ENCODE measurements at places on chromosomes 2 and 18.

GRCh38 chr2:75998451-75998850 lies 287.7 kb upstream of the GCFC2 start:
- no peak for DNase-seq

DNA sequence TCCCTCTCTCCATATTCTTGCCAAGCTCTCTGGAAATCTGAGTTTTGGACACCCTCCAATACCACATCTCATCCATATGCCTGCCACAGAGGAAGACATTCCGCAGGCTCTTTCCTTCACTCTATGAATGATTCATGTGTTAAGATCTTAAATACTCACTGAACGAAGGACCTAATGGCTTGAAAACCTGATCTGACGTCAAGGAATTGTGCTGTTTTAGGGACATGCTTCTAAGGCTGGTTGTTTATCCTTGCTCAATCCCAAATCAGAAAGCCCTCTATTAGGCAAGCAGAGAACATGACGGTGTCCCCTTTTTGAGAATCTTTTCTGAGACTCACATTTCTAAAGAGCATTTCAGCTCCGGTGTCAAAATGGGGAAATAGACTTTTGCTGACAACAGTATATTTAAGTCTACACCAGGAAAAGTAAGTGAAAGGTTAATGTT lies 83.7 kb upstream of the GALNT5 start:
- no peak for DNase-seq

- DNase-seq = no peak
These were observed 715.5 kb upstream of the LRRTM4 start for GRCh38 chr2:78237704-78238103.

DNA sequence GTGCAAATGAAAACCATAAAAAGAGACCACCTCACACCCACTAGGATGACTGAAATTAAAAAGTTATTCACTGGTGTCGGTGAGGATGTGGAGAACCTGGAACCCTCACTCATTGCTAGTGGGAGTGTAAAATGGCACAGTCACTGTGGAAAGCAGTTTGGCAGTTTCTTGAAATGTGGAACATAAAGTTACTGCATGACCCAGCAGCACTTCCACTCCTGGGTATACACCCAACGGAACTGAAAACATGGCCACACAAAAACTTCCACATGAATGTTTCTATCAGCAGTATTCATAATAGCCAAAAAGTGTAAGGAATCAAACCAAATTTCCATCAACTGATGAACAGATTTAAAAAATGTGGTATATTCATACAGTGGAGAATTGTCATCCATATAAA lies 65.1 kb upstream of the SLC66A3 start:
- no peak for DNase-seq

GRCh38 chr2:195486987-195487644 lies 169.9 kb upstream of the SLC39A10 start:
- no peak for DNase-seq

GRCh38 chr2:6031200-6031867 lies 339.1 kb downstream of the SOX11 start:
- no peak for DNase-seq

DNA sequence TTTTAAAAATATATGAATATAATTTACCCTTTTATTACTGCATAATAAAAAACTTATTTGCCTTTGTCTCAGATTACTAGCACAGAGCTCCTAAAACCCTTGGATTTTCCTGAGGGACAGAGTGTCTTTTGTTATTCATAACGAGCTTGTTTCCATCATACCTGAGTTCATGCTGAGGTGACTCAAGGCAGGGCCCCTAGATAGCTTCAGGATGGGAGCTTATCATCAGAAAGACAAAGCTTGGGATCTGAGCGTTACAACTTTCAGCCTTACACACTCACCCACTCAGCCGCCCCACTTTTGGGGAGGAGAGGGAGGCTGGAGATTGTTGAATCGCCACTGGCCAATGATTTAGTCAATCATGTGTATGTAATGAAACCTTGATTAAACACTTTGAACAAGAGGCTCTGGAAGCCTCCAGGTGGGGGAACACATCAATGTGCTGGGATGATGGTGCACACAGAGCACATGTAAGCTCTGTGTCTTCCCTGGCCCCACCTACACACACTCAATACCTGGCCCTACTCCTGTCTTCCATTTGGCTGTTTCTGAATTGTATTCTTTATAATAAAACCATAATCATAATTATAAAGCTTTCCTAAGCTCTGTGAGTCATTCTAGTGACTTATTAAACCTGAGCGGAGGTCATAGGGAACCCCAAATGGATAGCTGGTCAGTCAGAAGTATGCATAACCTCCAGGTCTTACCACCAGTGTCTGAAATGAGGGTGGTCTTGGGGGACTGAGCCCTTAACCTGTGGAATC lies 28.5 kb upstream of the DNAH7 start:
- no peak for DNase-seq

DNA sequence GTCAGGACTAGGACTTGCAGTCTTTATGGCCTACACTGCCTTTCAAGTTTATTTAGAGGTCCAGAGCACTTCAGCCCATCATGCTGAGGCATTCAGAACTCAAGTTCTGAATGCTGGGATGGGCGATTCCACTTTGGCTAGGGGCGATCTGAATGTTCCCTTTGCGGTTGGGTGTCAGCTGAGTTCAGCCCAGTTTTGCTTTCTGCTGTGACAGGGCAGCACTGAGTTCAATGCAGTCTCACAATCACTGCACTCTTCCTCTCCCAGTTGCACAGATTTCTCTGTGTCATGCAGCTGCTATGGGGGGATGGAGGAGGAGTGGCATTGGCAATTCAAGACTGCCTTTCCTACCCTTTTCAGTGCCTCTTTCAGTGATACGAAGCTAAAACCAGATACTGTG lies 1232.0 kb upstream of the FAM98A start:
- no peak for DNase-seq

DNA sequence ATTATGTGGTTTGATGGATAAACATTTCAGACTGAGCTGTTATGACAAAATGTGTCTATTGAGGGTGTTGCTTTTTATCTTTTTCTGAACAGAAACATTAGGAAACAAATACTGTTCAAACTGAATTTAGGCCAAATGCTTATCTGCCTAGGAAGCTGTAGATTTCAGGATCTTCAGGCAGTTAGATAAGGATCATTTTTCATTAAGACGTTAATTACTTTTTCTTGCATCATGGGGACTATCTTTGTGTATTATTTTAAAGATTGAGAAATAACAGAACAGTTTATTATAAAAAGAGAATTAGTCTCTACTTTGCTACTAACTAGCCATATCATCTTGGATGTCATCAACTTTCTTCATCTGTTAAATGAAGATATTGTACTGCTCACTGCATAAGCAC lies 107.5 kb downstream of the TTC27 start:
- no peak for DNase-seq

- DNase-seq = no peak
These were observed 89.8 kb downstream of the TGOLN2 start for GRCh38 chr2:85237849-85238565.

DNA sequence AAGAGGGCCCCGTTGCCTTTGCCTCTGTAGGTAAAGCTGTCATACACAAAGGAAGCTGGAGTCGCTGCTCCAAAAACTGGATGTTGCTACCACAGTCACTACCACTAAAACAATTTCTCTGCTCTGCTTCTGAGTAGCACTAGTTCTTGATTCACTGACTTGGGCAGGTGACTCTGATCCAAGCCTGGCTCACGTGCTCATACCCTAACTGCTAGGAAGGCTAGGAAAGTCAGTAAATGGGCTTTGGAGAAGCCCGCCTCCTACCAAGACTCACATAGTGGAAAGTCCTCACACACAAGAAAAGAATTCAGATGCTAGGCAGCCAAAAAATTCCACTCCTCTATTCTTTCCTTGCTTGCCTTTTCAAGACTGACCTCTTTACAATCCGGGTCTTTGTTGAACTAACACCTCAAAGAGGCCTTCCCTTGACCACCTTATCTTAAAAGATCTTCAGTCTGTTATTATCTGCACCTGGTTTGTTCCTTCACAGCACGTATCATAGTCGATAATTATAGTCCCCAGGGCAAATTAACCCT lies 11.4 kb upstream of the DYNC1I2 start:
- DNase-seq = no peak

- DNase-seq = no peak
These were observed 13.4 kb upstream of the BOK start for GRCh38 chr2:241545106-241545505.

GRCh38 chr2:142175813-142176338 lies 45.1 kb upstream of the LRP1B start:
- no peak for DNase-seq

GRCh38 chr18:50273203-50274043 lies 7.1 kb upstream of the CFAP53 start:
- DNase-seq = no peak

GRCh38 chr18:6270771-6271216 lies 143.9 kb downstream of the L3MBTL4 start:
- no peak for DNase-seq

- no peak for DNase-seq
These were observed 107.7 kb downstream of the ATL2 start for GRCh38 chr2:38269421-38269820.

DNA sequence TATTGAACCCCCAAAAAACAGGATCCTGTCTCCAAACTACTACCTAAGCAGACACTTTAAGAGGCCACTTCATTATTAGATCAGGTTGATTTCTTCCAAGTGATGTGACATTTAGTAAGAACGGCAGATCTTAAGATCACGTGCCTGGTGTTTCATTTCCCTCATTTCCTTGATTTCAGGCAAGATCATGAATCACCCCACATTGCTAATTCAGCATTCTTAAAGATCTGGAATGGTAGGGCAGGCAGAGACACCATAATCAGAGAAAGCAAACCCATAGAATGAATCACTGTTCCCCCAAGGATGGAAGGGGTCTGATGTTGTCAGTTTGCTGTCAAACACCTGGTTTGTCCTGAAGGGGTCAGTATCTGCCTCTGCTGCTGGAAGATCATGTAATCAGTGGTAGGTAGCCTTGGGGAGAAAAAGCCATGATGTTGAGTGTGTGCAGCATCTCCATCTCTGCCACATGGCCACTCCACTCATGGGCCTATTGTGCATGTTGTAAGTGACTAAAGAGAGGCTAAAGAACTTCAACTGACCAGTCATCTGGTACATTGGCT lies 133.9 kb downstream of the ARHGAP15 start:
- no peak for DNase-seq

GRCh38 chr2:28894470-28895188 lies at the start of gene WDR43:
Gene WDR43, plus strand, starts transcription at chr2:28894667. Its CDS starts 32 bp downstream, at chr2:28894699.
- peak; percentile 87 for DNase-seq

GRCh38 chr2:40725040-40725439 lies 273.1 kb upstream of the SLC8A1 start:
- no peak for DNase-seq

DNA sequence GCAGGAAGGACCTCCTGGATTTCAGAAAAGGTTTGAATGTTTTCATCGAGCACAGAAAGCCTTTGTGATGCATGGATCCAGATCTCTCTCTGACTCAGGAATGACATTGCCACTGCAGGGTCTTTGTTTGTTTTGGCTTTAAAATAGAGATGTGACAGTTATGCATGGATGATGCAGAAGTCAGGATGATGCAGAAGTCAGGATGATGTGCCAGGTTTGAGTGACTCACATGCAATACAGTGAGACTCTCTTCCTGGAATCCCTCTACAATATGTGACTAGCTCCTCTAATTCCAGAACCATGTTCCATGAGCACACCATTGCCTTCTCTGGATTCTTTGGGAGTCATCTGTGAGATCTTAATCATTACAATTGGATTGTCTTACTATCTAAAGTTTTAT lies 177.9 kb upstream of the RAB6C start:
- DNase-seq = no peak

DNA sequence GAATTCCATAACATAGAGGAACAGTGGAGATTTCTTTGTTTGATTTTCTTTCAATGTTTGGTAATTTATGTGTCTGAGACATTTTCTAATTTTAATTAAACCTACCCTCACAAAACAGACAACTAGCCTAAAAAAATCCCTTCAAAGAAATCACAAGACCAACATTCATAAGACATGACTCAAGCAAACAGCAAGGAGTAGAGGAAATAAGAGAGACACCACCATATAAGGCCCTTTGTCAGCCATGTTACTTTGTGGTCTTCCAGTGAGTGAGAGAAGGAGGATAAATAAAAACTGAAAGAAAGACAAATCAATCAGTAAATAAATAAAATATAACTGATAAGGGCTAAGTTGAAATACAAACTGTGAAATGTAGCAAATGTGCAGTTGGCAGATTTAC lies 830.8 kb upstream of the SLC39A10 start:
- DNase-seq = no peak

GRCh38 chr18:42513441-42513840 lies 558.4 kb downstream of the PIK3C3 start:
- DNase-seq = no peak

- no peak for DNase-seq
These were observed 62.0 kb downstream of the IKZF2 start for GRCh38 chr2:213089438-213089837.

DNA sequence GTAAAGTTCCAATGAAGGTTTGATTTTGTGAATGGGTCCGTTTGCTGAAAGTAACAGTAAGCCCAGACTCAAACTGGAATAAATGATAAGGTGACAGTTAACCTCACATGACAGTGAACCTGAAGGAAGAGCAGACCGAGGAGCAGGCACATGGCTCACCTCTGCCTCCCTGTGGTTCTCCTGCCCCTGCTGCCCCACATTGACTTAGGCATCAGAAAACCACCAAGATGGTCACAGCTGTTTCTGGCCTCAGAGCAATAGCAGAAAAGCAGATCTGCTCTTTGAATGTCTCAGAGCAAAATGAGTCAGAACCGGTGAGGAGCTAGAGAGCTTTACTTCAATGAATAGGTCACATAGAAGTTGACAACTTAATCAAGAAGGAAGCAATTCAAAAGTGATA lies 487.6 kb downstream of the METTL4 start:
- no peak for DNase-seq

GRCh38 chr2:102258025-102258385 lies 53.4 kb upstream of the IL1RL1 start:
- no peak for DNase-seq

GRCh38 chr2:88452980-88453582 lies 588 bp upstream of the FOXI3 start:
- no peak for DNase-seq

GRCh38 chr2:44545005-44545404 lies 183.3 kb downstream of the CAMKMT start:
- no peak for DNase-seq
